Activated T-helper 1 cell treated with anti-CD3 and anti-CD28 coated beads, Interleukin-12 subunit alpha, Interleukin-12 subunit beta, Interleukin-2, Interleukin-4 antibody, amounts not matched to agents 30 ng/mL and 10 ng/mL and 1 ng/mL, durations not matched to agents 14 hours and 24 hours and 36 hours (primary cell): ENCODE measurements at places on chromosomes 2 and 18.

DNA sequence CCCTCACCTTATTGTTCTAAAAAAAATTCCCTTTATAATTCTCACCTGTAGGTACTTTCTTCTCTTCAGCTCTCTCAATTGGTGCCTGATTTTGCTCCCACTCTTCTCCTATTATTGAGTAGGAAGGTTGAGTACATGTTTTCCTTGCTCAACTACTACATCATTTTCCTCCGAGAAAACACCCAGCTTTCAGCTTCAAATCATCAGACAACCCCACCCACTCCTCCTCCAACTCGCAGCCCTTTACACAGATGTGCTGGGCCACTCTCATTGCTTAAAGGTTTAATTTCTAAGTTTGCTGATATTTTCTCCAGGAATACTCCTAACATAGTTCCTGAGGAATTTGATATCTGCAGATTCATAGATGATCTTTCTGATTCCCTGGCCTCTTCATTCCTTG lies 734.4 kb upstream of the ZEB2 start:
- DNase-seq, result no peak

GRCh38 chr18:35387152-35387571 lies 10.0 kb upstream of the ZNF396 start:
- DNase-seq, result no peak

DNA sequence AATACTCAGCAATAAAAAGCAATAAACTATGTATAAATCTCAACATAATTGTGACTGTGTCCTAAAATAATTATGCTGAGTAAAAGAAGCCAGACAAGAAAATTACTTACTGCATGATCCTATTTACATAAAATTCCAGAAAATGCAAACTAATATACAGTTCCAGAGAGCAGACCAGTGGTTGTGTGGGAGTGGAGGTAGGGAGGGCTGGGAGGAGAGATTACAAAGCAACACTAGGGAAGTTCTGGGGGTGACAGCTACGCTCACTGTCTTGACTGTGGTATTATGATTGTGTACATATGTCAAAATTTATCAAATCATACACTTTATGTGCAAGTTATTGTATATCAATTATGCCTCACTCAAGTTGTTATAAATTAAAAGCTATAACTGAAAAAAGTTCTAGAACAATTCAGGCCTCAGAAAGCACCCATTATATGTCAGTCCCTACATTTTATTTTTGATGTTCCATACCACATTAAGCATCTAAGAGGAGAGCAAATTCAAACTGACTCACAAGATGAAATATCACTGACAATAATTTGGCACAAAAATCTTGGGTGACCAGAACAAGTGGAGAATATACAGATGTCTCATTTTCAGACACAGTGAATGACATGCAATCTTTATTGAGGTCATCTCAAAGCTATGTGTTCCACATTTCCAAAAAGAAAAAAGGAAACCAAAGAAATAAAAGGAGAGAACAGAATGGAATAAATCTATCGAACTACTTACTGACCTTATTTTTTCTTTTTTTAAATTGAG lies 85.1 kb downstream of the ANTXR1 start:
- DNase-seq, result no peak

- no peak for DNase-seq
Observed at GRCh38 chr2:227267410-227268115, 57.5 kb upstream of the MFF start.

DNA sequence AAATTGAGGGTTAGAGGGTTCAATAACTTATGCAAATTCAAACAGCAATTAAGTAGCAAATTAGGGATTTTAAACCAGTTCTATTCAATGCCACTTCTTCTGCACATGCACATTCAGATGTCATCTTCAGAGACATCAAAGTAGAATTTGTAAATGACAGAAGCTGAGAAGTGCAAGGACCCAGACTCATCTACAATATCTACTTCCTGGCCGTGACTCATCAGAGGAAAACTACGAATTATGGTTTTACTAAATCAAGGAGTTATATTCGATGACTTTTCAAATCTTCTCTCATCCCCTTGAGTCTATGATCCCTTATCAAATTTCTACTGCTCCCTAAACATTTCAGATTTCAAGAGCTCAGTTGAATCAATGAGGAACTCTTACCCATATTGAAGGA lies 20.0 kb upstream of the STAT4 start:
- no peak for DNase-seq

- DNase-seq, result no peak
Observed at GRCh38 chr18:5527603-5528002, 16.2 kb downstream of the EPB41L3 start.

GRCh38 chr2:76169276-76170008 lies 458.7 kb upstream of the GCFC2 start:
- no peak for DNase-seq

DNA sequence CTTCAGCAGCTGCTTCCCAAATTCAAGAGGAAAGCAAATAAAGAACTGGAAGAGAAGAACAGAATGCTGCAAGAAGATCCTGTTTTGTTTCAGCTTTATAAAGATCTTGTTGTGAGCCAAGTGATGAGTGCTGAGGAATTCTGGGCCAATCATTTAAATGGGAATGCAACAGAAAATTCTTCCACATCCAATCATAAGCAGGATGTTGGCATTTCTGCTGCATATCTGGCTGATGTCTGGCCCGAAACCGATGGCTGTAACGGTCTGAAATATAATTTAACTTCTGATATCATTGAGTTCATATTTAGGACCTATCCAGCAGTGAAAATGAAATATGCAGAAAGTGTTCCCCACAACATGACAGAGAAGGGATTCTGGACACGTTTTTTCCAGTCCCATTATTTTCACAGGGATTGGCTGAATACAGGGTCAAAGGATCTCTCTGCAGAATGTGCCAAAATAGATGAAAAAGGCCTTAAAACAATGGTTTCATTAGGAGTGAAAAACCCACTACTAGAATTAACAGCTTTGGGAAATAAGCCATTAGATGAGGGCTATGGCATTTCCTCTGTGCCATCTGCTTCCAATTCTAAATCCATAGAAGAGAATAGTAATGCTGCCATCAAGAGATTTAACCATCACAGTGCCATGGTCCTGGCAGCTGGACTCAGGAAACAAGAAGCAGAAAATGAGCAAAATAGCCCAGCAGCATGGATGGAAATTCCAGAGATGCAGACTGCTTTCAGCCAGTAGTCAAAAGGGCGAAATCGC lies 175.6 kb downstream of the MC4R start:
- no peak for DNase-seq

- no peak for DNase-seq
Observed at GRCh38 chr2:217246108-217246507, 386.2 kb upstream of the TNP1 start.

DNA sequence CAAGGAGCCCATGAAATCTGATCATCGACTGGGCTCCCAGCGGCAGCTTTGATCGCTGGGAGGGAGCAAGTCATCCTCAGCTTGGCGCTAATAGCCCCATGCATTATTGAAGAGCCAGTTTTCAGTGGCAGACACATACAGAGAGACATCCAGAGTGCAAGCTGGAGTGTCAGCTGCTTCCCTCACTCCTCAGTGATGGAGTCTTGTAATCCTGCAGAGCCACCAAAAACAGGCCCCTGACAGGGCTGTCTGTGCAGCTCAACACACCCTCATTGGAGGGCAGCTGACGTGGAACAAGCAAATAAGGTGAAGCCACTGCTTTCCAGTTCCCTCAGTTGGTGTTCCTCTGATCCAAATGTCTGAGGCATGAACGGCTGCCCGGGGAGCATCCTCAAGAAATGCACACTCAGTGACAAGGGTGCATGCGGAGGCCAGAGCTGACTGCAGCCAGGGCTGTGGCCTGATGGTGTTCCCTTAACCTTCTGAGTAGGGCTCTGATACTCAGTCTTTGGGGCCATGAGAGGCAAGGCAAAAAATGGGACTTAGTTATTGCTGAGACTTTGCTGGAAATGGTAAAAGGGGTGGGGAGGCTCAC lies 97.4 kb downstream of the RHOB start:
- no peak for DNase-seq

DNA sequence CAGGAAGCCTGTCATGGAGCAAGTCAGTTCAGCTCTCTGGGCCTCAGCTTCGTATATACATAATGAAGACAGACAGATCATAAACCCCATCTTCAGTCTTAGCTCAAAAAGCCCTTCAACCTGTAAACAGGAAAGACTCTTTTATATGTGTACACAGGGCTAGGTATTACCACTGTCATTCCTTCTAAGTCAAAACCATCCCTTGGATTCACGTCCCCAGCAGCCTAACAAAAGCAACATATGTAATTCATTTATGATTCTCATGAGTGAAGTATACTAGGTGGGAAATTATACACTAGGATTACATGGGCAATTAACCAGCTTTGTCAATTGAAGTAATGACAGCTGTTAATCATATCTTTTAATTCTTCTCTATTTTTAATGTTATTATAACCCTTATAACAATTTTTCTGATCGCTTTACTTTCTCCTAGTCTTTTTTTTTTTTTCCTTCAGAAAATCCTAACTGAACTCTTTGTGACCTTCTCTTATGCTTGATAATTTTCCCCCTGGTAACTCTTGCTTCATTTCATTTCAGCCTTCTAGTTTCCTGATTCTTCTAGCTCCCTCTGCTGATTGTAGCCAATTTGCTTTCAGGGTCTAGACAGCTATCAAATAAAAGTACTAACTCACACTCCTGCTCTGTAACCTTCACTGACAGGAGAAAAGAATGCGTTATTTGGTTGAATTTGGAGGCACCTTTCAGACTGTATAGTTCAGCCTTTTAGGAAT lies 99.7 kb downstream of the RBM43 start:
- no peak for DNase-seq

GRCh38 chr18:63309422-63309821 lies 10.1 kb downstream of the BCL2 start:
- no peak for DNase-seq

DNA sequence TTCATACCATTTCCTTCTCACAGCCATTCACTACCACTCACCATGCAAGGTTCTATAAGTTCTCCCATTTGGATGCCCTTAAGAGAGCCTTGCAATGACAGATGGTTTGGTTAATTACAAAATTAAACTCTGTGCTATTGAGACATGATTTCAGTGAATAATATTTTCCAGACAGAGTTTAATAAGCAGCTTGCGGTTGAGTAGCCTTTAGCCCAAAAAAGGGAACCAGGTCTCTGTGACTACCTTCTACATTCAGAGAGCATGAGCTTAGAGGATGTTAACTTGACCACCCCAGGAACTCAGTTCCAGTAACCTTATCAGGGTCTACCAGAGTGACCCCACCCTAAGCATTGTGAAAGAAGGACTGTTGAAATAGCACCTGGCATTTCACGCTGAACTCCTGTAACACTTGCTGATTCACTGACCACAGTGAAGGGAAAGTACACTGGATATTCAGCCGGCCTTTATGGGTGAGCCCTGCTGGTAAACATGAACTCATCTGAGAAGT lies 1173.1 kb upstream of the ZEB2 start:
- DNase-seq, result no peak

DNA sequence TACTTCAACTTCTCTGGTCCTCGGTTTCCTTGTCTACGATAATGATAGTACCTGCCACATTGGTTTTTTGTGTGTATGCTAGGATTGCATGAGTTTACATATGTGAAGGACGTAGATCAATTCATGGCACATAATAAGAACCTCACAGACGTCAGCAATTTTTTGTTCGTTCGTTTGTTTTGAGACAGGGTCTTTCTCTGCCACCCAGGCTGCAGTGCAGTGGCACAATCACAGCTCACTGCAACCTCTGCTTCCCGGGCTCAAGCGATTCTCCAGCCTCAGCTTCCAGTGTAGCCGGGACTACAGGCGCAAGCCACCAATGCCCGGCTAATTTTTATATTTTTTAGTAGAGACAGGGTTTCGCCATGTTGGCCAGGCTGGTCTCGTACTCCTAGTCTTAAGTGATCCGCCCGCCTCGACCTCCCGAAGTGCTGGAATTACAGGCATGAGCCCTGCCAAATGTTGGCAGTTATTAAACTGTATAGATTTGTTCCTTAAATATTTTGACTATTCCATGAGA lies 756 bp upstream of the SLC35F5 start:
- DNase-seq, result no peak

DNA sequence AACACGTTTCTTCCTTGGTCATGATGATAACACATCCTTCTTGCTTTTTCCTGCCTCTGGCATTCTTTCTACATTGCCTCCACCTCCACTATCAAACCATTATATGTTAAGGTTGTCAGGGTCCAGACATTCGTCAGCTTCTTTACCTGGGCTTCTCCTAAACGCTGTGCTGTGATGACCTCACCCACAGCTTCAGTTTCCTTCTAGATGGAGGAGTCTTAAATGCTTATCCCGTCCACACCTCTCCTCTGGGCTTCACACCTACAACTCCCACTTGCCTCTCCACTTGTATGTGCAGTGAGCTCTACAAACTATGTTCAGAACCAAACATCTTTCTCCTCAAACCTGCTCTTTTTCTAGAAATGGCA lies 666 bp upstream of the STAT1 start:
- DNase-seq, result no peak

DNA sequence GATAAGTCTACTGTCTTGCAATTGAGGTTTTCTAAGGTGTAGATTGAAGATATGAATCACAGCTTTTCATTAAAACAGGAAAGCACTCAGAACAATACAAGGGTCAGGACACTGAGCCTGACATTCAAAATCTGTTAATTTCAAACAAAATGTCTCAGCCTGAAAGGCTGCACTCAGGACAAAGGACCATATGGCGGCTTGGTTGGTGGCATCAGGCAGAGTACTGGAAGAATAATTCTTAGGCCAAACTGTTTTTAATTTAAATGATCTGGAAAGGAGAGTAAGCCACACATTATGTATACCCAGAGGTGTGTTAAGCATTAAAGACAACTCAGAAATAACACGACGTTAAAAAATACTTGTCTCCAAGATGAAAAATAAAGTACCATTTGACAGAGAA lies 85.9 kb downstream of the SKA1 start:
- no peak for DNase-seq
